Endothelial cell (in vitro differentiated cells): ENCODE measurements at places on chromosomes 13 and 19.
A peak's percentile ranks its signal among the peaks of the same experiment; 100 is the strongest.

DNA sequence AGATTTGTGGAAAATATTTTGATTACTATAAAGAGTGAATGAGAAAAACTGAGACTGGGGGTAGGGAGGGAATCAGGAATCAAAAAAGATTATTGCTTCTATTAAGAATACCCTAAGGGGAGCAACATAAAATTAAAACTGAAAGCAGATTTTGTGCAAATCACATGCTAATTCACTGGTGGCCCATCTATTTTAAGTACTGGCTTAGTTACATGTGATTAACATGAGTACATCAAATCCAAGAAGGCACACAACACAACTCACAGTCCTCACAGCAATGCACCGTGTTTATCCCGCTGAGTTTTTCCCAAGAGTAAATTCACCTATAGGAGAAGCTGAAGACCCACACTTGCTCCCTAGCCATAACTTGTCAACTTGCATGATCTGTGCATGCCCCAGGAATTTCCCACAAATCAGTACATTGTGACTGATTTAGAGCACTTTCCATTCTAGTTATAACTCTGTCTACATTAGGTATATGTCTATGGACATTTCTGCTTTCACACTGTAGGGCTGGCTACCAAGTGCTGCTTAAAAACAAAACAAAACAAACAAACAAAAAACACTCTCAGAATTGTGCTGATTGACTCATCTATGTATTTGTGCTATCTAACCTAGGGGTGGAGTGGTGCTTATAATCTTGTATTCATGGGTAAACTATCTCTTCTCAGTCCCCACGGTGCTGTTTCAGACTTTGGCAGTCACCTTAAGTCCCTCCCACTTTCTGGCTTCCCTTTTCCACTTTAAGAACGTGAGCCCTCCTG is 24.3 kb downstream of the AMER2 start:
- no peak for DNase-seq

DNA sequence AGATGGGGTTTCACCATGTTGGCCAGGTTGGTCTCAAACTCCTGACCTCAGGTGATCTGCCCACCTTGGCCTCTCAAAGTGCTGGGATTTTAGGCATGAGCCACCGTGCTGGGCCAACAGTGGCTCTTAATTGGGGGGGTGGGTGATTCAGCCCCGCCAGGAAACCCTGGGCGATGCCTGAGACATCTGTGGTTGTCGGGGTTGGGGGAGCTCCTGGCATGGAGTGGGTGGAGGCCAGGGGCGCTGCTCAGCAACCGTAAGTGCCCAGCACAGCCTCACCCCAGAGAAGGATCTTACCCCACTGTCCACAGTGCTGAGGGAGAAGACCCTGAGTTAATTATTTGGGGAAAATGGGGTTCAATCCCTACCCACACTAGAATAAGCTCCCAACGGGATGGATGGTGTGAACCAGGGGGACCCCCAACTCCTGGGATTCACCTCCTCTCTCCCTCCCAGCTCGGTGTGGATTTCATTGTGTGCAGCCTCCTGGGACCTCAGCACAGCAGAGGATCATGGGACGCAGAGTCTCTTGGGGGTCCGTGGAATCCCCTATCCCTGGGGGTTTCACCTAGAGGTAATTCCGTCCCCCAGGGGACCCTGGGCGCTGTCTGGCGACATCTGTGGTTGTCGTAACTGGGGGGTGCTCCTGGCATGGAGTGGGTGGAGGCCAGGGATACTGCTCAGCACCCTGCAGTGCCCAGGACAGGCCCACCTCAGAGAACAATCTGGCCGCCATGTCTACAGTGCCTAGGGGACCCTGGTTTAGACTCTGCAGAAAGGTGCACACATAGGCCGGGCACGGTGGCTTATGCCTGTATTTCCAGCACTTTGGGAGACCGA is 68.9 kb downstream of the GADD45B start:
- DNase-seq = no peak

DNA sequence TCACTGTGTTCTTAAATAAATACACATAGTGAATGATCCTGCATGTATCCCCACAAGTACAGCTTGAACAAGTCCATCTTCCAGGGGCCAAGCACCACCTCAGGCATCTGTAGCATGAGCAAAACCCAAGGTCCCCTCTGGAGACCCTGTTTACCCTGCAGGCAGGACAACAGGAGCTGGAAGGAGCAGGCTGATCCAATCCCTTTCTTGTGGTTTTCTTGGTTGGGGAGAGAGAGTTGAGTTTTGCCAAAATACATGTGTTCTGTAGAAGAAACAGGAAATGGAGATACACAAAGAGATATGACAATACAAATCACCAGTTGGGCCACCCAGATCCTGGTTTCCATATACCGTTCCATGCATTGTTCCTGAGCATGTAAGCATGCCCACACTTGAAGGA is 92.8 kb downstream of the SHISA2 start:
- DNase-seq = no peak

- peak; percentile 33 for DNase-seq
These were observed 814 bp downstream of the NBEA start for GRCh38 chr13:34942732-34943435.

DNA sequence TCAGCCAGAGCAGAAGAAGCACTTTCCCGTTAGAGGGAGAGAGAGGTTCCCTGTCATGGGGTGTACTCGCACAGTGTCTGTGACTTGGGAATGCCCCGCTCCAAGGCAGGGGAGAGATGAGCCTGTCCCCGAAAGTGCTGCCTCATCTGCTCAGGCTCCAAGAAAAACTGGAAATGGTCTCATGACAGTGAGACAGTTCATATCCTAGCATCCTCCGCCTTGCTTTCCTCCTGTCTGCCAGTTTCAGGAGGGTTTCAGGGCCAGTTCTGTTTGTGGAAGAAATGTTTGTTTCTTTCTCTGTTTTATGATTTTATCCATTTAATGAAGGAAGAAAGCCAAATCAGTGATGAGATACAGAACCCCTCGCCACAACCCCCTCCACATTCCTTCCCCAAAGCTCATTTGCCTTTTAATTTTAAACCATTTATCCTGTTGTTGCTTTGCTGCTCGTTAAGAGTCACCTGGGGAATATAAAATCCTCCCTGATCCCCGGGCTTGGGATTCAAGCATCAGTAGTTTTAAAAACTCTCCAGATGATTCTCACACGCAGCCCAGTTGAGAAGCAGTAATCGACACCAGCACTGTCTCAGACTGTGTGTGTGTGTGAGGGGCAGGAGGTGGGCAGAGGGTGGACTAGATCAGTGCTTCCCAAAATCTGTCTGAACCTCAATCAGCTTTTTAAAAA is 144.6 kb upstream of the UBL3 start:
- no peak for DNase-seq

DNA sequence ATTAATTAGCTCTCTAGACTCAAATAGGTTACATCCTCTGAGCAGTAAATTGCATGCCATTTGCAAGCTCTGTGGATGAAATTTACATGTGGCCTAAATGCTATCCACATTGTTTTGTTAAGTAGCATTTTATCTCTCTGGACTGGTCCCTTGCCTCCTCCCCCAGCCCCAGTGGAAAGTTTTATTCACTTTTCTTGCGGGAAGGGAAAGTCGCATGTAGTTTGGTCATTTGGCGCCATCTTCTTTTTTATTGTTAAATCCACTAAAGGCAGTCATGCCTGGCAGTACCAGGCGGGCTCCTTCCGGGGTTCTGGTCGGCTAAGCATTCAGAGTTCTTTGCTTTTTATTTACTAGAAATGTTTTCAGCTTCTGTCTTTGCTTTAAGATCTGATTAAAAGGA is 188.7 kb downstream of the TM9SF2 start:
- no peak for DNase-seq

- DNase-seq = no peak
These were observed 10.3 kb upstream of the MEDAG start for GRCh38 chr13:30895773-30896172.

DNA sequence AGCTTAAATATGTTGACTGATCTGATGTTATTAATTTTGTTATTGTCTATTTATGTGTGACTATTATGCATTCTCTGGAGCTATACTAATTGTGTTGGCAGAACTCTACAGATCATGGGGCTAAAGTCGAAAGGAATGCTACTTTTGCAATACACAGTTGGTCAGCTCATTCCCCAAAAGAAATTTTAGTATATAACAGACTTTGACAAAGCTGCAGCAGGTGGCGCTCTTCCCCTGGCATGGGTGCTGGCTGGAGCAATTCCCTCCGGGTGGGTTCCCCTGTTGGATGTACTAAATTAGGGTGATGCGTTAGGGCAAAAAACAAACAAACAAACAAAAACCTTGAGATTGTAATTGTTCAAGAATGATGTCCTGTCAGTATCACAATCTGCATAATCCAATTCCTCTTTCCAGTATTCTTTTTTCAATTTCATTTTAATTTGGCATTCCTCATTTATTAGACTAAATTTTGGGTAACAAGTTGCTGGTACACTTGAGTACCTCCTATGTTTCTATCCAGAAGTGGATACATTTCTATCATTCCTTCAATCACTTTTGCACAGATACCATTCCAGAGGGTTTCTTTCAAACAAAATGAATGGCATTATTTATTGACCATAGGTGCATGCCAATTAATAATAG is 322.8 kb upstream of the EDNRB start:
- DNase-seq = peak; percentile 66

DNA sequence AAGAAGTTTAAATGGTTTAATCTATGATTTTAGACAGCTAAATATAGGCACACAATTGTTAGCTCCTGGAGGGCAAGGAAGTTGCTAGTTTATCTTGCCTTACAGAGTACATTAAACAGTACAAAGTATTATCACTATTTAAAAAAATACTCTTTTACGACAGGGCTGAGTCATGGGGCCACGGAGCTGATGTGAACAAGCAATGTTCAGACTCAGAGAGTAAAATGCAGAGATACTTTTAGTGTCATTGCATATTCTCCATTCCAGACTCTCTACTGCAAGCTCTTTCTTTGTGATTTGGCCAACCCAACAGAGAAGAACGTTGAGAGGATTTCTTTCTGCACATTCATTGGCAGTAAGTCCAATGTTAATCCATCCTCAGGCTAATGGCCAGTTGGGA is 352.4 kb downstream of the SPRY2 start:
- DNase-seq = no peak

- DNase-seq = no peak
These were observed 5.7 kb downstream of the ZNF574 start for GRCh38 chr19:42081584-42082203.

DNA sequence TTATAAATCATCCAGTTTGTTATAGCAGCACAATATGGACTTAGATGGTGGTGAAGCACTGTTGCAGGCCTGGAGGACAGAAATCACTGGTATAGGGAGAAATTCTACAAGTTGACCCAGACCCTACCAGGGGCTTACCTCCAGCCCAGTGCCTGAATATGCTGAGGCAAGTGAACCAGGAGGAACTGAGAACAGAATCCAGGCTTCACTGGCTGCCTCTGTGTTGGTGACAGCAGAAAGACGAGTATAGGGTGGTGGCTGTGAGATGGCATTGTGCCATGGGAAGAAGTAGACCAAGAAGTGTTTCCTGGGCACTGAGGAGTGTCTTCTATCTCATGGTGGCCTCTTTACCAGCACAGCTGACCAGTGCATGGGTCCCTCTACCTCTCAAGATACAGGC is 15.9 kb upstream of the EID2 start:
- DNase-seq = no peak

GRCh38 chr19:16051254-16052025 is 24.9 kb upstream of the TPM4 start:
- DNase-seq = no peak

GRCh38 chr19:46124638-46125115 is at the start of gene IGFL3:
TSS of gene IGFL3 (minus strand) at chr19:46124688. CDS start at chr19:46124649, 39 bp downstream.
- DNase-seq = no peak

DNA sequence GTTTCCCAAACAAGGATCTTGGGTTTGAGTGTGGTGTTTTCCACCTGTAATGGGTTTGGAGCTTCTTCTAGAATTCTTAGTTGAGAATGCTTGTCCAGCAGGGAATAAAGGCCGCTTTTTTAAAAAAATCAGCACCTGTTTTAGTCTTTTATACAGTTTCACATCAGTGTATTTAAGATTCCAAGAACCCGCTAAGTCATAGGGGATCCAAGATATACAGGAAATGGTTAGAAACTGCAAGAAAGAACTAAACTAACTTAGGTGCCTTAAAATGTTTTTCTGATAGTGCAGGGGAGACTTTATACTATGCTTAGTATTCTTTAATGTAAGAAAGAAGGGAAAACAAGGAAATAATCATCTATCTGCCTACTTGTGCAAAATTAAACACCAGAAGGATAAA is 74.7 kb downstream of the C13orf42 start:
- no peak for DNase-seq

DNA sequence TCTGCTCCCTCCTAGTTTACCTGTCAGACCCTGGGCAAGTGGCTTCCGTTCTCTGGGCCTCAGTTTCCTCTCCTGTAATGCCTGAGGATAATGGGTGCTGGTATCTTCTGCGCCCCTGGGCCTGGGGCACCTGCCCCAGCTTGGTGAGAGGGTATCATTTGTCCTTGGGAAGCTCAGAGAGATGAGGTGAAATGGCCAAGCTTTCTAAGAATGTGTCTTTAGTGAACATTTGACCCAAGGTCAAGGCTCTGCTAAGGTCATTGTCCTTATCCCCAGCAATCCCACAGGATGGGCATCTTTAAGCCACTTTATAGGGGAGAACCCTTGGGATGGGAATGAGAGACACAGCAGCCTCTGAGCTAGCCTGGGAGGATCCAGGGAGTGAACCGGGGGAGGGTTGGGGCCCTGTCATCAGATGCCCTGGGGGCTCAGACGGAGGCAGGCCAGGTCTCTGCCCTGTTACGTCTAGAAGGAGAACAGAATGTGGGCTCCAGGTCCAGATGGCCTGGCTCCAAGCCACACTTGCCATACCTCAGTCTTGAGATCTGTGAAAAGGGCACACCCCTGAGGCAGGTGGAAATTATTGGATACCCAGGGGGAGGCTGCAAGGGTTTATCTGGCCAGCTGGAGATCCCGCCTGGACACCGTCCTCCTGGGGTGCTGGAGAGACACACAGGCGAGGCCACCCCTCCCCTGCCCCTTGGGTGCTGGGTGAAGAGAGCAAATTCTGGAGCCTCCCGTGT is 1.1 kb upstream of the NFIC start:
- no peak for DNase-seq

GRCh38 chr13:50326811-50327210 is 311.6 kb downstream of the KCNRG start:
- no peak for DNase-seq

- no peak for DNase-seq
These were observed 1.6 kb upstream of the LRRC25 start for GRCh38 chr19:18399008-18399407.

GRCh38 chr13:76942363-76942762 is 5.9 kb upstream of the ACOD1 start:
- DNase-seq = no peak

- DNase-seq = peak; percentile 87
These were observed 3.6 kb downstream of the LGALS7 start for GRCh38 chr19:38769635-38770211.

- no peak for DNase-seq
These were observed 9.3 kb downstream of the POU2F2 start for GRCh38 chr19:42122691-42123607.

DNA sequence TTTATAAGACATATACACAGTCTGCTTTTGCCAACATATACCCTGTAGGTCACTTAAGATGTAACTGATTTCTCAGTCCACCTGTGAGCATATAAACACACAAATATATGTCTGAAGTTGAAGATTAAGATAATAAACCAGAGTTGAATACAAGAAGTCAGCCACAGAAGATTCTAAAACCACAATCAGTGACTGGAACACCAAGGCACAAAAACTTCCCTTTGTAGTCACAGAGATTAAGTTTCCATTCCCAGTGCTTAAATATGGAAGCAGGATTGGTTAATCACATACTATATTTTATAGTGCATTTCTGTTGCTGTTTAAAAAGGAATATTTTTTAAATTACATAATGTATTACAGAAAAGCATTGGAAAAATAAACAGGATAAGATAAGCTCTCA is 39.9 kb downstream of the MTMR6 start:
- no peak for DNase-seq

GRCh38 chr19:30160426-30160825 is 211.8 kb upstream of the ZNF536 start:
- DNase-seq = no peak
